ENCODE measurements at places on chromosomes 1 and 21.

DNA sequence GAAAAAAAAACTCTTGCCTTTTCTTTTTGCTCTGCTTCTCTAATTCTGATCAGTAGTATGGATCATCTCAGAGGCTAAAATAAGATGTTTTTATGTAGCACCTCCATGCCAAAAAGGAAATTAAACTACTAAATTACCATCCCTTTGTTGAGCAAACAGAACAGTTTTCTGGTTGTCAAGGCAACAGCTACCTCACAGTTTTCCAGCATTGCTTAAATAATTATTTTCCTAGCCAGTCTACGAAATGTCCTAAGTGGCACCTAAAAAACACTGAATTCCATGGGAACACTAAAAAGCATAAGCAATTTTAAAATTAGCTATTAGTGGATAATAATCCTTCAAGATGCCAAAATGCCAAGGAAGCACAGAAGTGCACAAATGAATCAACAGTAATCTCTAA lies 61.7 kb downstream of the ARID4B start:
- DNase-seq: no peak

GRCh38 chr1:53465023-53465957 lies 6.1 kb downstream of the DMRTB1 start:
- no peak for DNase-seq

DNA sequence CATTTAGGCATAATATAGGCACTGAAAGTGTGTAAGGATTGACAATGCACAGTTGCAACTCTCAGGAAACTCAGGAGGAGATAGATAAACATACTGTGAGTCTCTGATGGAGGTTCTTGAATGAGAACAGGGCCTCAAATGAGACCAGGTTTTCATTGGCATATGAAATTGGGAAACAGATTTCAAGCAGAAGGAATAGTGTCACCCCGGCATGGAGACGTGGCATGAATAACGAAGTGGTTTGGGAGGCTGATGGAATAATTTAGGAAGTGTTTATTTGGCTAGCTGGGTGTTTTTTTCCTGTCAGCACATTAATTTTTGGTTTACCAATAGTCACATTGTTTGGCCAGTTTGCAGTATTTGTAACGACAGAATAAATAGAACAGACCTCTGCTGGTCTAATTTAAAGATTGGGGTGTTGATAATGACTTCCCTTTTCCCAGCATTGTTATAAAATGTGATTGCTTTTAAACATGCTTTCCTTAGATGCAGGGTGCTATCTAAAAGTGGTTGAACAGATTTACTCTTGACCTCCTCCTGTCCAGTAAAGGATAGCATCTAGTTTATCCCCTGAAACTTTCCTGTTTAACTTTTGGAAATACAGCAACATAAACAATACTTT lies 132.0 kb downstream of the C1orf21 start:
- DNase-seq: no peak

DNA sequence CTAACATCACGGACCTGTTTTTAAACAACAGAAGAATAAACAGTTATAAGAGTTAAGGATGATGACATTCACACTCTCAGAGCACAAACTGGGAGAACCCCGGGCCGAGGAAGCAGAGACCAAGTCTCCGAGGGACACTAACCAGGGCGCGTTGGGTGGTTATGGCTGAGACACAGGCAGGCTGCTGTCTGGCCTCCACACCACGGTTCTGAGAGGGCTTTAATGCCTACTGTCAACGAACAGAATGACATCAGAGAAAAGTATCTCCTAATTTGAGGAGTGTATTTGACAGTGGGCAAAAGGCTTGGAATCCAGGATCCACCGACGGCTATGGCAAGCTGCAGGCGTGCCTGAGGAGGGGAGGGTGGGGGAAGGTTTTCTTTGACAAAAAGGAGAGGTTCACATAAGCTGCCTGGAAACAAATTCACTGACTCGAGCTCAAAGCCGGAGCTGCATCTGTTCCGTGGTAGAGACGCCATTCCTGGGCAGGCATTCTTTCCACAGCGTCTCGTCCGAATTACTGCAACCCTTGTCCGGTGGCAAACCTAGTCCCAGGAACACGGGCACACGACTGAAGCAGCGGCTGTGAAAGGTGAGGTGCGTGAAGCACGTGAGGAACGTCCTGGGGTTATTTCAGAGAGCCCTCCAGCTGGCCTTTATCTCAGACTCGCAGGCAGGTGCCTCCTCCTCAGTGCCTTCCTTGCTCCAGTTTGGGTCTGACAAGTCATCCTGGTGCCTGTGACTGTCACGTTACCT lies 9.4 kb downstream of the POFUT2 start:
- DNase-seq: peak; percentile 9

GRCh38 chr21:28283641-28284490 lies 708.8 kb downstream of the LTN1 start:
- no peak for DNase-seq

GRCh38 chr1:36304970-36305914 lies 926 bp upstream of the SH3D21 start:
- no peak for DNase-seq

- no peak for DNase-seq
Measured at GRCh38 chr21:43829575-43830119, 35.4 kb upstream of the AGPAT3 start.

- no peak for DNase-seq
Measured at GRCh38 chr1:206465951-206466350, 4.3 kb upstream of the IKBKE start.

GRCh38 chr1:241716915-241717656 lies 65.0 kb downstream of the WDR64 start:
- DNase-seq: no peak

DNA sequence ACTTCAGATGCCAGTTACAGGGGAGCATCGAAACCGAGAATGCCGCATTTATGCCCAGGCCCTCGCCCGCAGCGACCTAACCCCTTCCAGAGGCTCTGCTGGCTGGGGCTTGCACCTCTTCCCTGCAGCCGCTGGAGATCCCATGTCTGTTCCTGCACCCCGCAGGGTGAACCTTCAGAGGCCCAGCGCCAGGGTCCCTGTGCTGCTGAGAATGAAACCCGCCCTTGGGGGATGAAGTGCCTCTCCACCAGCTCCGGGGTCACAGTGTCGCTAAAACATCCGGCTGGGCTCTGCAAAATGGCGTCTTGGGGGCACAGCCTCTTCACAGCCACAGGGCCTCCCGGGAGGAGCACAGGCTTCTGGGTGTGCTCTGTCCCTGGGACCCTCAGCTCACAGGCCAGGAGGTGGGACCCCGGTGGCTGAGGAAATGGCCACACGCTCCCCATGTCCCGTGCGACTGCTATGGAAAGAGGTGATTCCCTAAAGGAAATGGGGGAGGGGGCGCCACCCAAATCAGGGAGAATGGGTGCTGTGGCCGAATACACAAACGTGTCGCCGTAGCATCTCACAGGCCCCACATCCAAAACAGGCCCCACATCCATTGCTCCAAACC lies 39.9 kb upstream of the TSPEAR start:
- no peak for DNase-seq

DNA sequence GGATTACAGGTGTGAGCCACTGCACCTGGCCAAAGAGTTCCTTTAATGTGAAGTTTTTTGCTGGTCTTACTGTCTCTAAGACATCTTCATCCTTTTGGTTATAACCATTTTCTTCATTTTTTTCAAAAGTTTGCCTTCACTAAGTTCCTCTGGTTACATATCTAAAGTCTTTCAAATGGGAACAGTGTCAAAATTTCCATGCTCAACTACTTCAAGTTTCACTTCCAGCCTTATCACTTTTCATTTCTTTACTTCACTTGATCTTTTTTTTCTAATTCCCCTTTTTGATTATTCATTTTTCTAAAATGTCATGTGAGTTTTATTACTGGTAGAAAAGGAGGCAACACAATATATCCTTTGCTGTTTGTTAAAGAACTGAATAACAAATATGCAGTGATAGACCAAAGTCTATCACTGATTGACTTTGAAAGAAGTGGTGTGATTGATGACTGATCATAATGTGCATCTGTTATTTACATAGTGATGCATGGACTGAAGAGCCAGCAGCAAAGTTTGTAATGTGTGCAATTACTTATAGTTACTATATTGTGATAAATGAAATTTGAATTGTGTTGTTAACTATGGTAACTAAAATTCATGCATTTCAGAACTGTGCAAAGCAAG lies 16.0 kb upstream of the ZFYVE9 start:
- no peak for DNase-seq

- DNase-seq: no peak
Measured at GRCh38 chr1:184854036-184854435, 99.4 kb upstream of the EDEM3 start.

All from dorsolateral prefrontal cortex (tissue), 122 donors.